ENCODE measurements at places on chromosomes 12 and 14. TPM values are rescaled to one million over a fixed set of nuclear protein-coding genes. Genes with fewer than 3 reads are reported as not detected.

KRT74 gene
- not detected for total RNA-seq

B3GNT4 gene
- 0.15 TPM for total RNA-seq

KRT78 gene
- total RNA-seq, result not detected

TC2N gene
- 43.1 TPM for total RNA-seq

- DNase-seq, result no peak
Measured at GRCh38 chr12:53378222-53378621, 1.8 kb upstream of the SP1 start.

GRCh38 chr12:46492471-46493085, 120.0 kb upstream of the SLC38A2 start:
- DNase-seq, result no peak

DNA sequence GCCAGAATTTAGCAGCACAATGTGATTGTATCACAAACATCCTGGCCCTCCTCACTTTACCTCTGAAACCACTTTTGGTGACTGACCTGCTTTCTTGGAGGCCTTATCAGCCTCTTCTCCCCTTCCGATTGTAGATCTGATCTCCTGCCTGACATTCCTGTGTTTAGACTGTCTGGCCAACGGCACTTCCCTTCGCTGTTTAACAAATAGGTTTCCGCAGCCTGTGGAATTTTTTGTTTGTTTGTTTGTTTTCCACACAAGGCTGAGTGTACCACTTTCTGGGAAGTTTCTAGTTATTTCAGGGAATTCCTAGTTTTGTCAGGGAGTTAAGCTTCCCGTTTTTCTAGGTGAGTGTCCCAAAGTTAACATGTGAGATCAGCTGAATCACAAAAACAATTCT, 65.9 kb upstream of the CDKN3 start:
- no peak for DNase-seq

All from CD8-positive, alpha-beta memory T cell (primary cell).